ENCODE measurements at places on chromosomes 12 and 14.

DNA sequence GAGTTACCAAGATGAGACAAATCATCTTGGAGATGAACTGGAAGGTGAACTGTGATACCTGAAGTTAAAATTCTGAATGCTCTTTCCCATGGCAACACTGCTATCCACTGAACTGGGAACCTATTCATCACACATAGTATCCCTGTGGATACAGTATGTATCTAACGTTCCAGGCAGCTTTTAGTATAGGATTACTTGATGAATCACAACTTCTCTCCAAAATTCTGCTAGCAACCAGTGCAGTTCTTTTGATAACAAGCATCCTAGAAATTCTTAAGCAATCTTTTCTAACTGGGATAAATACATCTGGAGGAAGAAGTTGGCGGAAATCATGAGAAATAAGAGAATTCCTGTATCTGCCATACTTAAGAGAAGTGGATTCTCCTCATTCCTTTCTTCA, 66.4 kb downstream of the PAWR start:
- DNase-seq = no peak

DNA sequence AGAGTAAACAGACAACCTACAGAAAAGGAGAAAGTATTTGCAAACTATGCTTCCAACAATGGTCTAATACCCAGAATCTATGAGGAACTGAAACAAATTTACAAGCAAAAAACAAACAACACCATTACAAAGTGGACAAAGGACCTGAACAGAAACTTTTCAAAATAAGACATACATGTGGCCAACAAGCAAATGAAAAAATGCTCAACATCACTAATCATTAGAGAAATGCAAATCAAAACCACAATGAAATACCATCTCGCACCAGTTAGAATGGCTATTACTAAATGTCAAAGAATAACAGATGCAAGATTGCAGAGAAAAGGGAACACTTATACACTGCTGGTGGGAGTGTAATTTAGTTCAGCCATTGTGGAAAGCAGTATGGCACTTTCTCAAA, 125.8 kb downstream of the C12orf42 start:
- no peak for DNase-seq

DNA sequence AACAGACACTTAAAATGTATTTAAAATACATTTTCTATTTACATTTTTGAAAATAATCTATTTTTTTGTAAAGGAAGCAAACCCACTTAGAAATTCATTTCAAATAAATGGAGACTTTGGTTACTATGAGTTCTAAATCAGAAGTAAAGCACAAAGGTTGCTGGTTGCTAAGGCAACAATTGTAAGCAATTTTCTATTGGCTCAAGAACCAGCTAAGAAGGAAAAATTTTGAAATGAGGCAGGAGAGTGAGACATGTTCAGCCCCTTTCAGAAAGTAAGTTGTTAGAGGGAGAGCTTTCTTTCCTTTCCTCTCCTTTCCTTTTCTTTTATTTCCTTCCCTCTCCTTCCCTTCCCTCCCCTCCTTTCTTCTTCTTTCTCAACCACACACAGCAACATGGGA, 80.7 kb downstream of the PRMT8 start:
- no peak for DNase-seq

DNA sequence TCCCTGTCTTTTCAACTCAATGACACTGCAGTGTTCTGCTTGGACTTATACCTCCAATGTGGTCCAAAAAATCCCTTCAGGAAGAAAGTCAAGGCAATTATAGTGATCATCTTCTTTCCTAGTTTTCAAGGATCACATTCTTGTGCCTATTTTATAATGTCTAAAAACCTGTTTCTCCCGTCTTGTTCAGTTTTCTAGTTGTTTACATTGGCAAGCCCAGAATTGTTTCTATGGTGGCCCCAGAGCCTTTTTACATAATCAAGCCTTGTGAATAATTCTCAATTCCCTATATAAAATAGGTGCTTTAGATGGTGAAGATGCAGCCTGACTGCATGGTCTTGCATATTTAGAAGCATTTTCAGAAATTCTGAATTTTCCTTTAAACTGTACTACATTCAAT, 14.5 kb upstream of the LDHB start:
- no peak for DNase-seq

GRCh38 chr14:54025661-54026060, 69.0 kb upstream of the BMP4 start:
- DNase-seq = peak; percentile 22

GRCh38 chr14:52825085-52825484, 33.7 kb upstream of the GNPNAT1 start:
- DNase-seq = no peak

DNA sequence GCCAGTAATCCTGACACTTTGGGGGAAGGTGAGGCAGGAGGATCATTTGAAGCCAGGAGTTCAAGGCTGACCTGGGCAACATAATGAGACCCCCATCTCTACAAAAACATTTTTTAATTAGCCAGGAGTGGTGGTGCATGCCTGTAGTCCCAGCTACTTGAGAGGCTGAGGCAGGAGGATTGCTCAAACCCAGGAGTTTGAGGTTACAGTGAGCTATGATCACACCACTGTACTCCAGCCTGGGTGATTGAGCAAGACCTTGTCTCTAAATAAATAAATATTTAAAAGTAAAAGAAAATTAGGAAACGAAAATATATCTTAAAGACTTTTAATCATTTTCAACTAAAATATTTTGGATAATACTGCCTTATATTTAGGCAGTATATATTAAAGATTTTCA, 25.9 kb downstream of the CKB start:
- DNase-seq = no peak

DNA sequence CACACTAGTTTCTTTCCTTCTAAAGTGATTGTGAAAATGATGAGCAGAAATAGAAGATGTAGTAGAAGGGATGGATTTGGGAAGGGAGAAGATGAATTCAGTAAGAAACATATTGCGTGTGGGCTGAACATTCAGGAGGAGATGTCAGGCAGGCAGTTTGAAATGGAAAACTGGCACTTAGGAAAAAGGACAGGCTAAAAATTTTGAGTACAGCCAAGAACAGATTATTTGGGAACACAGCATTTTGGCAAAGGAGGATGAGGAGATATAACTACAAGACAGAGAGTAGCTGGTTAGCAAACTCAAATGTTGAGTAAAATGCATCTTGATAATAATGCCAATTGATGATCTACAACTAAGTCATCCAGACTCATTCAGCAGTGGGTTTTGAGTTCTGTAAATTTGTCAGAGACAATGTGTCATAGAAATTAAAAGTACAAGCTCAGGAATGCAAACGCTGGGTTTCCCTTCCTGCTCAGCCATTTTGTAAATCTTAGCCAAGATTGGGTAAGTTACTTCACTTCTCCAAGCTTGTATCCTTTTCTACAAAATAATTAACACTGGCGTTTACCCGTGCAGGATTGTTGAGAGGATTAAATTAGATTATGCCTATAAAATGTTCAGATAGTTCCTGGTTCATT, 255.0 kb downstream of the NAV3 start:
- no peak for DNase-seq

- DNase-seq = no peak
Observed at GRCh38 chr12:89345830-89346740, 6.2 kb downstream of the DUSP6 start.

- no peak for DNase-seq
Observed at GRCh38 chr12:75658901-75659823, 147.8 kb upstream of the KRR1 start.

- DNase-seq = no peak
Observed at GRCh38 chr14:78970677-78971076, 800.5 kb downstream of the NRXN3 start.

- no peak for DNase-seq
Observed at GRCh38 chr12:118287728-118288127, 85.0 kb downstream of the TAOK3 start.

DNA sequence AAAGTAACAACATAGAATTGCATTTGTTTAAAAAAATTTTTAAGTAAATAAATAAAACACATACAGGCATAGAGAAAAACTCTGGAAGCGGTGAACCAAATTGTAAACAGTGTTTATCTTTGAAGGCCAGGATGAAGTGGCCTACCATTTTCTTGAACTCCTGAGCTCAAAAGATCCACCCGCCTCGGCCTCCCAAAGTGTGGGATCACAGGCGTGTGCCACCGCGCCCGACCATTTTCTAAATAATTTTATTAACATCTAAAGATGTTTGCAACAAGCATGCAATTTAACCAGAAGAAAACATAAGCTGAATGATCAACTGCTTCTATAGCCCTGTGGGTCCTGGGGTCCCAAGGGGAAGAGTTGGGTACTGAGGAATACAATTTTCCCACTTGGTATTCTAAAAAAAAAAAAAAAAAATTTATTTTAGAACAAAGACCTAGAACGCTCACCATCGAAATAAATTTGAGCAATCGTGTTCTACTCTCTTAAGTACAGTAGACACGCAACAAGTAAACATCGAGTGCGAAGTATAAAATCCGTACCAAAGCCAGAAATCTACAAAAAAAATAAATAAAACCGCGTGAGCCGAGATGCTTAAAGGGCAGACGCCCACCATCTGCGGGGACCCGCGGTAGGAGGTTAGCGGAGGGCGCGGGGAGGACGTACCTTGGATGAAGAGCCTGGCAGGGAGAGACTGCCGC, 484 bp downstream of the MIS18BP1 start:
- DNase-seq = peak; percentile 15

- no peak for DNase-seq
Observed at GRCh38 chr12:7142809-7143465, 12.8 kb downstream of the CLSTN3 start.

GRCh38 chr14:100073576-100074430, 8.6 kb downstream of the EVL start:
- no peak for DNase-seq

DNA sequence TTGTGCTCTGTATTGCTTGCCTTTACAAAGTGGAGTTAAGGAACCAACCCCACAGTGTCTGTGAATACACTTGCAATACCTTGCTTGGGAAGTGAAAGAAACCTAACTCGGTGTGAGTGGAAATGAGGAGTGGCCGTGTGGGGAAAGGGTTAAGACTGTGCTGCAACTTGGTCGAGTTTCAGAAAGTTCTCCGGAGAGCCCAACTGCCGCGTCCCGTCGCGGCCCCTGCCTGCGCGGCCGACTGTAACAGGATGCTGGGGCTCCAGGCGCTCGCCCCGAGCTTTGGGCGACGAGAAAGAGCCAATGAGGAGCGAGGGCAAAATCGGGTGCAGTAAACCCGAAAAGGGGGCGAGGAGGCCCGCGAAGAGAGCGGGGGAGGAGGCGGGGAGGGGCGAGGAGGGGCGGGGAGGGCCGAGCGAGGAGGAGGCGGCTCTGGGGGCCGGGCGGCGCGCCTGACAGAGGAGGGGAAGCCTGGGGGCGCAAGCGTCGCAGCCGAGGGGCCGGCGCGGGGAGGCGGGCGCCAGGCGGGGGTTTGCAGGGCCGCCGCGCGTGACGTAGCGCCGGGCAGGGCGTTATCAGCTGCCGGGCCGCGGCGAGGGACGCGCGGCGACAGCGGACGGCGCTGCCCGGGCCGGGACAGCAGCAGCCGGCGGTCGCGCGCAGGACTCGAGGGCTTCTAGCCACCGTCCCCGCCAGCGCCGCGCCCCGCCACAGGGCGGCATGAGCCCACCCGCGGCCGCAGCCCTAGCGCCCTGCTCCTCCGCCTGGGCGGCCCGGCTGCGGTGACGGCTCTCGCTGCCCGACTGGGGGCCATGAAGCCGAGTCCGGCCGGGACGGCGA, at the start of gene DACT1:
TSS of gene DACT1 (plus strand) at position 572 of the 840 bp plus-strand sequence. CDS start at position 813, 241 bp downstream.
- peak; percentile 44 for DNase-seq

GRCh38 chr12:132355742-132356681, 26.6 kb upstream of the GALNT9 start:
- no peak for DNase-seq

- no peak for DNase-seq
Observed at GRCh38 chr12:39033782-39034181, 128.4 kb upstream of the CPNE8 start.

- no peak for DNase-seq
Observed at GRCh38 chr12:111761706-111762105, 5.0 kb upstream of the ALDH2 start.

DNA sequence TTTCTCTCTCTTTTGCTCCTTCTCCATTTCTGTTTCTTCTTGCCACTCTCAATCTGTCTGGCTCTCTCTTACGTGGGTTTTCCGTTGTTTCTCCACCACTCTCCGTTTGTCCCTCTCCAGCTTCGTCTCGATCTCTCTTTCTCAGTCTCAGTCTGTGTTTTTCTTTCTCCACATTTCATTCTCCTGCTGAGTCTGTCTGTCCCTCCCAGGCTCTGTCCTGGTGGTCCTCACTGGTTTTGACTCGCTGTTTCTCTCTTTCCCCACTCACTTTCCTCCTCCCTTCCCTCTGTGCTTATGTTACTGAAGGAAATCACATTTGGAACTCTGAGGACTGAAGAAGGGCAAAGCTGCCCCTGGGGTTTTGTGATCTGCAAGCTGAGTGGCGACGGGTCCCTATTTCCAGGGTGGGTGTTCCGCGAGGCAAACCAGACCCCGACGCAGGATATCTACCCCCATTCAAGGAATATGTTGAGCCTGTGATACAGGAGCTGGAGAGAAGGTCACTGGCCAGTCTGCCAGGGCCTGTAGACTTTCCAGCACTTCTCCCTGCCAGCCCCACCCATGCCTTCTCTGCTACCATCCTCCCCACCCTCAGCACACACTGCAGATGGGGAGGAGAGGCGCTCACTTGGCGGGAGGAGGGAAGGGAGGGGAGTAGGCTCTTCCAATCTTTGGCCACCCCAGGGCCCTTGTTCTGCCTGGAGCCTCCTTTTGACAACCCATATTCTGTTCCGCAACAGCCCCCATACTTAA, 102.7 kb upstream of the MAP1LC3B2 start:
- no peak for DNase-seq

GRCh38 chr14:65432361-65432948, 19.9 kb downstream of the FUT8 start:
- no peak for DNase-seq

DNA sequence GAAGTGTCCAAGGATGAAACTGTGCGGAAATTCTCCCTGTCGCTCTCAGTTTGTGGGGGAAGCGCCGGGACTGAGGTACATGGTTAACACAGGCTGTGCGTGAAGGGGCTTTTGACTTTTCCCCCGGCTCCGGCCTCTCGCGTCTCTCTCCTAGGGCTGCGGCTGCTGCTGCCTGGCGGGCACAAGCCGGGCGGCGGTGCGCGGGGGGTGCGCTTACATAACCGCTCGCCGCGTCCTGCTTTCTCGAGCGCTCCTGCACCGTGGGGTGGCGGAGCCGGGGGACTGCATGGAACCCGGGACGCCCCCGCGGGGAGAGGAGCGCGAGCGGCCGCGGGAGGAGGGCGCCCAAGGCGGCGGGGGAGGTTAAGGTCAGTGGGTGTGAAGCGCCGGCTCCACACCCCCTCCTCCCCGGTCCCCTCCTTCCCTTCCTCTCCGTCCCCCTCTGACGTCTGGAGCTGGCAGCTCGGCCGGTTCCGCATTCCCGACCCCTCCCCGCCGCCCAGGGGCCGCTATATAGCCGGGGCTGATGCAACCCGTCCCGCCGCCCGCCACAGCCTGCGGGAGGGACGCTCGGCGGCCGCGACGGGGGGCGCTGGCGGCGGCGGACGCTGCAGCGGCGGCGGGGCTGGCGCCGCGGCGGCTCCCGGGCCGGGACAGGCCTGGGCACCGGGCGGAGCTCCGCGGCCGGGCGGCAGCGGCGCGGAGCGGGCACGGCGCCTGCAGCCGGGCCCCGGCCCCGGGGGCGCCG, at the start of gene JDP2:
TSS of gene JDP2 (plus strand) at position 541 of the 748 bp plus-strand sequence. CDS start 9,899 bp downstream, outside the sequence.
- peak; percentile 93 for DNase-seq

- DNase-seq = no peak
Observed at GRCh38 chr14:73468828-73469375, 10.6 kb upstream of the NUMB start.

- DNase-seq = no peak
Observed at GRCh38 chr14:61872452-61872851, 110.2 kb downstream of the SNAPC1 start.
